Breast epithelium (tissue), 4 donors: ENCODE measurements at places on chromosomes 5 and 9. TPM values are rescaled to one million over a fixed set of nuclear protein-coding genes. Genes with fewer than 3 reads are reported as not detected.

Gene FBP2
- not detected for total RNA-seq

Gene IFNA13
- not detected for total RNA-seq

Gene CDKN2B-AS1
- 4.6 TPM for total RNA-seq

Gene LRRC19
- not detected for total RNA-seq

DNA sequence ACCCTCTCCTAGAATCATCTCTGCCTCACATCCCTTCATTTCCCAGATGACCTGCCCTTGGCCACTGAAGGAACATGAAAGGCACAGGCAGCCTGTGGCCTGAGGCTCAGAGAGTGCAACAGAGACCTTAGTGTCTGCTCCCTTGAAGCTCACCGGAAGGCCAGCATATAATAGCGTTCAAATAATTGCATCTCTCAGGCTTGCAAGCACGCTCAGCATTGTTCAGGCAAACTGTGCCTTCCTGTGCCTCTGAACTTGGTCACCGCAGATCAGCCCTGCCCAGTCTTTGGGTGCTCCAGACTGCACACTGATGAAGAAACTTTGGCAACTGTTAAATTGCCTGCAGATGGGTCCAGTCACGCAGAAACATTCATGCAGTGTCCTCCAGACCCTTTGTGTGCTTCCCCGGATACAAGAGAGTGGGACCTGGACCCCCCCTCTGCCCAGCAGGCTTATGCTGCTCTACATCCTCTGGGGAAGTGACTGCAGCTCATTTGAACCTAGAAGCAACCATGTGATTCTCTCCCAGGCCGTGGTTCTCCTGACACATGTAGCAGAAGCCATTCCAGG, 216.0 kb upstream of the ANKRD55 start:
- H3K27me3 ChIP-seq, result no peaks in the 10 kb centered on the region
- H3K4me1 ChIP-seq, result no peaks in the 10 kb centered on the region
- no peaks in the 10 kb centered on the region for H3K36me3 ChIP-seq
- no peak overlapping the region for H3K4me3 ChIP-seq
- DNase-seq, result no peak

- H3K36me3 ChIP-seq, result no peaks in the 10 kb centered on the region
- no peak overlapping the region for H3K4me3 ChIP-seq
- no peak overlapping the region for H3K27ac ChIP-seq
These were observed 127.6 kb downstream of the SNCAIP start for GRCh38 chr5:122439645-122440044.

DNA sequence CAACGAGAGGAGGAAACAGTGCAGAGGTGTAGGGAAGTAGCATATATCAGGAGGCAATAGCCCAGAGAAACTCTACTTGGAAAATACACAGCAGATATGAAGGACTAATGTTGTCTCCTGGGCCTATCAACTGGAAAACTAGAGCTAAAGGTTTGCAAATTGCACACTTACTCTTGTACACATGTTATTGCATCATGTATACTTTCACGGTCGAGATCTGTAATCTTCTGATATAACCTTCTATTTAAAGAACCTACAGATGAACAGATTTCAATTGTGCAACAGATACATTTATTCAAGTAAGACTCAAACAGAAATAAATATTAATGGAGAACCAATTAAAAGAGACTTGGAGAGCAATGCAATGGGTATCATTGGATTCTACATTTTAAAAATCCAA, 256.3 kb upstream of the TMEM161B start:
- no peaks in the 10 kb centered on the region for H3K27me3 ChIP-seq
- no peak overlapping the region for H3K27ac ChIP-seq
- H3K4me3 ChIP-seq, result no peak overlapping the region
- no peaks in the 10 kb centered on the region for H3K4me1 ChIP-seq

DNA sequence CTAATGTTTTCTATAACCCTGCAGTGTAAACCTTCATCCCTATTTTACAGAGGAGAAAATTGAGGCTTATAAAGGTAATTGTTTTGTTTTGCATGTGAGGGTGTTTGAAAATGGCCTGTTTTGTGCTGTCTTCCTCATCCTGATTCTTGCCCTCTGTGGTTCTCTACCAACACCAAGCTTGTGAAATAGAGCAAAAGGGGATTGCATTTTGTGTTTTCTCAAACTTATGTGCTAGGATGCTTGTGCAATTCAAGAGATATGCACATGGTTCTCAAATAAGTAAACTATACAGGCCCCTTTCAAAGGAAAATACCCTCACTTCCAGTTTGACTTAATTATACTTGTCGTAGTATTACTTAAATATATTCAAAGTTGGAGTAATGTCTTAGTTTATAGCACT, 17.2 kb downstream of the PAM start:
- H3K4me1 ChIP-seq, result no peaks in the 10 kb centered on the region
- no peak overlapping the region for H3K27ac ChIP-seq
- no peak for DNase-seq
- H3K27me3 ChIP-seq, result no peaks in the 10 kb centered on the region
- no peaks in the 10 kb centered on the region for H3K36me3 ChIP-seq
- no peak overlapping the region for H3K4me3 ChIP-seq

DNA sequence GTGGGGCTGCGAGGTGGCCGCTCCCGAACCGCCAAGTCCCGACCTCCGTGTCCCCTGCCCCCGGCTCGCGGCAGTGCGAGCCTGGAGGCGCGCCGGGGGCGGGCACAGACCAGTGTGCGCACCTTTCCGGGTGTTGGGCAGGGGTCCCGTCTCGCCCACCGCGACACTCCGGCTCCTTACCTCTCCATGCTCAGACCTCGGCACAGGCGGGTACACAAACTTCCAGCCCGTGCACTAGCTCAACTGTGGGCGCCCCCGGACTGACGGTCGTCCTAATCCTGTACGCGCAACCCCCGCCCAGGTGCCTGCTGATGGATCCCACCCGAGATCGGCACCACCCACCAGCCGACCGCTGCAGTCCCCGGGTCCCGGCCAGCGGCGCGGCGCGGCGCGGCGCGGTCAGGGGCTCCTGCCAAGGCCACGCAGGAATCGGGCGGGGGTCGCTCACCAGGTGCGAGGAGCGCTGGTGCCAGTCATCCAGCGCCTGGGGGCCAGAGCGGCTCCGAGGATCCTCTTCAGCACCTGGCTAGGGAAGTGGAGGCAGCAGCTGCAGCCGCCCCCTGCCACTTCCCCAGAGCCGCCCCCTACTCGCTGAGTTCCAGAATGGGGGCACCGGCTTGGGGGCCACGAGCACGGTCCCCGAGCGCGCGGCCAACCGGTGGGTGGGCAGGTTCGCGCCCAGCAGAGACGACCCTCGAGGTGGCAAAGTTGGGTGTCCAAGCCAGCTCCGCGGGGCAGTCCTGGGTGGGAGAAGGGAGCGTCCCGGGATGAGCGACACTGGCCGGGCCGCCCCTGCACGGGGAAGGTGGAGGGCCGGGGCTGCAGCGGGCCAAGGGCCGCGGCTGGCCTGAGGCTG, 511 bp downstream of the SEMA5A start:
- H3K36me3 ChIP-seq, result no peaks in the 10 kb centered on the region
- H3K27ac ChIP-seq, result peak overlapping the region; percentile 88
- no peaks in the 10 kb centered on the region for H3K4me1 ChIP-seq
- no peaks in the 10 kb centered on the region for H3K27me3 ChIP-seq
- DNase-seq, result no peak
- H3K4me3 ChIP-seq, result peak overlapping the region; percentile 85

DNA sequence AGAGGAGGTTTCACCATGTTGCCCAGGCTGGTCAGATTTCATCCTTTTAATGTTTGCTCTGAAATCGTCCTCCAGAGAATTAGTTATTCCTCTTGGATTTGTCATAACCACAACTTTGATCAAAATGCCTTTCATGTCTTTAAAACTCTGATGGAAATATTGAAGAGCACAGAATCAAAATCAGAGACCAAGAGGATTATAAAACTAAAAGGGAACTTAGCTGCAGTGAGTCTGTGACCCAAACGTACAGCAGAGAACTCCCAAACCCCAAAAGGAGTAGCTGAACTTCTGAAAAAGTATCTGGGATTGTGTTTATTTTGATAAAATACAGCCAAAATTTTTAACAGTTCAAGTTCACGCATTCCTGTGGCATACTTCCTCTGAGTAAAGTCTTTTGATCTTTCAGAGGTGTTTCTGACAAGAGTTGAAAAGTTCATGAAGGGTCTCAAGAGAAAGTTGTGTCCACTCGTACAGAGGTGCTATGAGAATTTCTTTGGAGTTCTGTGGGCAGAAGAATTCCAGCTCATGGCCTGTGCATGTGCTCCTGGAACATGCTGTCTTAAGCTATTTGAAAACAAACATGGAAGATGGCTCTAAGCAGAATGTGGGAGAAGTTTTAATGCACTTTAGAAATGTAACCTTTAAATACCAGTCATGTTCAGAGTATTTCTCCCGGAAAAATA, 124.0 kb downstream of the ESM1 start:
- H3K4me3 ChIP-seq, result no peak overlapping the region
- H3K27ac ChIP-seq, result no peak overlapping the region
- H3K36me3 ChIP-seq, result no peaks in the 10 kb centered on the region
- no peak for DNase-seq

DNA sequence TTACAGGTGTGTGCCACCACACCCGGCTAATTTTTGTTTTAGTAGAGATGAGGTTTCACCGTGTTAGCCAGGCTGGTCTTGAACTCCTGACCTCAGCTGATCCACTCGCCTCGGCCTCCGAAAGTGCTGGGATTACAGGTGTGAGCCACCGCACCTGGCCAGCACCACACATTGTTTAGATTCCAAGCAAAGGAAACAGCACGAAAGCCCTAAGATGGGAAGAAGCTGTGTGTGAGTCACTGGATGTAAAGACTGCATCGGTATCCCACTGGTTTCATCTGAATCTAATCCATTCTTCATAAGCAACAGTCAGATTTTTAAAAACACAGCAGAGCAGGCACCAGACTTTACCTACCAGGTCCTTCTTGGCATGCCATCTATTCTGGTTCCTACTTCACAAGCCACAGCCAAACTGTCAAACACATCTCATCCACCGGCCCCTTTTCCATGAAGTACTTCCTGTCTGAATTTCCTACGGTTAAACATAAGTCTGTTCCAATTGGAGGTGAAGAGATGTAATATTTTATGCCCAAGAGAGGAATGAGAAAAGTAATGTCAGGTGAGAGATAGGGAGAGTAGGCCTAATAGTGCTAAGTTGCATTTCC, 17.4 kb downstream of the UBTD2 start:
- no peaks in the 10 kb centered on the region for H3K4me1 ChIP-seq
- H3K36me3 ChIP-seq, result no peaks in the 10 kb centered on the region
- DNase-seq, result no peak
- H3K4me3 ChIP-seq, result no peak overlapping the region
- peak overlapping the region; percentile 13 for H3K27ac ChIP-seq

DNA sequence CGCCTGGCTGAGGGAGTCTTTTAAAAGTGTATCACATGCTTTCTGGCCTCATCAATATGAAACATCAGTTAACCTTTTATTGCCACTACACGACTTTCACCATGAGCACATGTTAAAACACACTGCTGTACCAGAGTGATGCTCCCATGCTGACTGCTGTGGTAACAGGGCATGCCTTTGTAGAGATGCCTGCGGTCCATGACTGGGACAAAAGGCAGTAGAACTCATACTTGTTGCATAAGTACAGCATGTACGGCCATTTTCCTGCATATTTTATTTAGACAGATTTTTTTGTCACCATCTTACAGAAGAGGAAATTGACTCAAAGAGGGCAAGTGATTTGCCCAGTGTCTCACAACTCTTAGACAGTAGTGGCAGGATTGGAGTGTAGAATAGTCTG, 105.7 kb upstream of the ADAMTSL1 start:
- H3K4me1 ChIP-seq, result no peaks in the 10 kb centered on the region
- H3K36me3 ChIP-seq, result no peaks in the 10 kb centered on the region
- H3K27me3 ChIP-seq, result no peaks in the 10 kb centered on the region
- H3K4me3 ChIP-seq, result no peak overlapping the region
- no peak overlapping the region for H3K27ac ChIP-seq

DNA sequence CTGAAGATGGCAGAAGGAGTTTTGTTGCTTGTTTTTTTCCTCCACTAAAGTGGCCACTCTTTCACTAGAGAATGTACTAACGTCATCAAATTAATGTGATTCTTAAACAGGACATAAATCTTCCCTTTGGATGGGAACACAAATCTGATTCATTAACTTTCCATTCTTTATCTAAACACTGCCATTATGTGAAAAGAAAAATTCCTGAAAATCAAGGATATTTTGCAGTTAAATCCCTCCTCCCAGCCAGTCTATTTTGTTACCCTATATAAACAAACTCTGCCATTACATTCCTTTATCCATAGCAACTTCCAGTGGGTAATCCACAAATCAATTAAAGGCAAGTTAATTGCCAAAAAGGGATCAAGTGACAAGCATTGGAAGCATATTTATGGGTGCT, 546.5 kb downstream of the PDE4D start:
- no peaks in the 10 kb centered on the region for H3K36me3 ChIP-seq
- H3K4me1 ChIP-seq, result no peaks in the 10 kb centered on the region
- no peak overlapping the region for H3K4me3 ChIP-seq
- no peaks in the 10 kb centered on the region for H3K27me3 ChIP-seq

GRCh38 chr5:159695741-159696294, 220.5 kb upstream of the ADRA1B start:
- no peaks in the 10 kb centered on the region for H3K27me3 ChIP-seq
- H3K36me3 ChIP-seq, result no peaks in the 10 kb centered on the region
- no peak overlapping the region for H3K4me3 ChIP-seq
- peak overlapping the region; percentile 9 for H3K27ac ChIP-seq

DNA sequence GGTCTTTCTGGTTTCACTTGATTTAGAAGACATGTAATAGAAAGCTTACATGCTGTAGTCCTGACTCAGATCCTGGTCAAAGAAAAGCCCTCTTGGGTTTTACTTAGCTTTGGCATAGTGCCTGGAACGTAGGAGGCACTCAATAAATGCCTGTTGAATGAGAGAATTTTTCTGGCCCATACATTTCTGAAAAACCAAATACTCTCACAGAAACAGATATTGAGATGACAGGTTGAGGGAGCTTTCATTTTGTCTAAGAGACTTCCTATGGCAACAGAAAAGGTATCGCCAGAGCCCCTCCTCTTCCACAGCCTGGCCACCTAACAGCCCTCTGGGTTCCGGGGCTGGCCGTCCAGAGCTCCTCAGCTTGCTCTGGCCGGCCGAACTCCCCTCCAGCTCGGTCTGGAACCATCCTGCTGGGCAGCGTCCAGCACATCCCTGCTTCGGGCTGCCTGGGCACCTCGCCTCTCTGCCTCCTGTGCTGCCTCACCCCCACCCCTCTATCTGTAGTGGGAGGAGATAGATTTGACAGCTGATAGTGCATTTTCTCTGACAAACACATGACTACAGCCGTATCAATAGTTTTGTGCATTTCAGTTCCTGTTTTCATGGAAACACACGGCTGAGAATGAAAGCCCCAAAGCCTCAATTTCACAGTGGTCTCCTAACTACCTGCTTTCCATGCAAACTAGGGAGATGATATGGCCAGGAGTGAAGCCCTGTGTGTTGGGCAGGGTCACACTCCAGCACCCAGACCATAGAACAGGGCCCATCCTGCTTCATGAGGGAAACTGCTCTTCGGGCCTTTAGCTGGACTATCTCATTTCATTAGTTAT, 1.1 kb downstream of the IL4 start:
- no peak for DNase-seq
- H3K4me1 ChIP-seq, result no peaks in the 10 kb centered on the region

DNA sequence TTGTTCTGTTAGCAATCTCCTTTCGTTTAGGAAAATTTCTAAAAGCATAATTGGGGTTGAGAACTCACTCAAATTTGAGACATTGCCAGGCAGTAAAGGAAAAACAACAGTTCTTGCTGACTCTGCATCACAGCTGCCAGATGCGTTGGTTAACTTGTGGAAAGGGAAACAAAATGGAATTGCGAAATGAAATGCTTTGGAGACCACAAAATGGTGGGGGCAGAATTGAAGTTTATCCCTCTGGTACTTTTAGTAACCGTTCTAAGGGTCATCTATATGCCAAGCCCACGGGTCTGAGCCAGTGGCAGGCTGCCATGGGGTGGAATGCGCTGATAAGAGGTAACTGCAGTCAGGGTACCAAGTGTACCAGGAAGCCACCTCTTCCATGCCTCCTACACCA, 28.6 kb upstream of the SELENOP start:
- peak overlapping the region; percentile 89 for H3K27ac ChIP-seq
- H3K4me1 ChIP-seq, result peaks cover 5% of the 10 kb centered on the region
- no peaks in the 10 kb centered on the region for H3K27me3 ChIP-seq
- H3K4me3 ChIP-seq, result peak overlapping the region; percentile 0
- no peaks in the 10 kb centered on the region for H3K36me3 ChIP-seq
- DNase-seq, result no peak
